ENCODE measurements at places on chromosomes 3 and 15.

DNA sequence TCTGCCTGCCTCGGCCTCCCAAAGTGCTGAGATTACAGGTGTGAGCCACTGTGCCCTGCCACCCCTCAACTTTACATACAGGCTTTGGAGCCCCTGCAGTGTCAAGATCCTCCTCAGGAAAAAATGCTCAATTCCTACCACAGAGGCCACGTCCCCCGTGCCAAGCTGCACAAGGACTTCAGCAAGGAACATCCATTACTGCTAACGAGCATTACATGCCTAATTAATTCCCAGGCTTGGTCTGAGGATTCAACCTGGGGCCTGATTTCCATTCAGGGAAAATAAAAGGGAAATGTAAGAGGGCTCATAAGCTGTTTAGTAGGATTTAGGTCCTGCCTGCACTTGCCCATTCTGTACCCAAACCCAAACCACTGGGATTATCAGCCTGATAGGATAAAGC is 161.4 kb downstream of the RAB11A start:
- H3K4me1 ChIP-seq = no peaks in the 10 kb centered on the region
- DNase-seq = no peak
- no peaks in the 10 kb centered on the region for H3K36me3 ChIP-seq
- no peak overlapping the region for H3K27ac ChIP-seq
- peaks cover 4% of the 10 kb centered on the region for H3K27me3 ChIP-seq

- H3K27ac ChIP-seq = no peak overlapping the region
- no peak for DNase-seq
- H3K4me3 ChIP-seq = no peak overlapping the region
- no peaks in the 10 kb centered on the region for H3K27me3 ChIP-seq
- no peaks in the 10 kb centered on the region for H3K36me3 ChIP-seq
- peaks cover 5% of the 10 kb centered on the region for H3K4me1 ChIP-seq
These were observed 49.9 kb upstream of the SUCLG2 start for GRCh38 chr3:67704322-67704721.

DNA sequence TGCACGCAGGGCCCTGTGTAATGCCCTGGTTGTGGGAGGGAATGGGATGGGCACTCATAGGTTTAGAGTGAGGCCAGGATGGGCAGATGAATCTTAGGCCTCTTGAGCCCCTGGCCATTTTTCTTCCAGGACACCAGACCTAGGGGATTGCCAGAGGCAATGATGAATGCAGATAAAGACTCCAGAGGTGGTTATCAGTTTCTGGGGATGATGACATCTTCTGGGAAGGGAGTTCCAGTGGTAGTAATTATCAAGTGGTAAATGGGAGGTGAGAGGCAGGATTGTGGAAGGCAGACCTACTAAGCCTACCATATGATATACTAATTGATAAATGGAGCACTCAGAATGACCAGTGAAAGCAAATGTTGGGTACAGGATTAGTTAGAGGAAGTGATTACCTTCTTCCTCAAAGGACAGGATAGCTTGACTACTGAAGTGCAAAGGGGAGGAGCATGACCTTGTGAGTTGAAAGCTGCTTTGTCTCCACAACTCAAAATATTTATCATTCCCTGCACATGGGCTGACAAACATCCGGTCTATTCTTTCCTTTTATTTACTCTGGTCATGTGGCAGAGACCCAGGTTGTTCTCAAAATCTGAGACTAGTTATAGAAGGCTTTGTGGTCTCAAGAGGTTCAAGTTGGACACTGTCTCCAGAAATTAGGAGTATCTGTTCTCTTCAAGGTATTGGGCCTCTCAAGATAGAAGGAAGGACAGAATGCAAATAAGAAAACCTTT is 10.2 kb upstream of the MAPK6 start:
- no peak overlapping the region for H3K4me3 ChIP-seq
- H3K27me3 ChIP-seq = no peaks in the 10 kb centered on the region
- H3K4me1 ChIP-seq = peaks cover 35% of the 10 kb centered on the region
- no peak for DNase-seq
- H3K36me3 ChIP-seq = no peaks in the 10 kb centered on the region

DNA sequence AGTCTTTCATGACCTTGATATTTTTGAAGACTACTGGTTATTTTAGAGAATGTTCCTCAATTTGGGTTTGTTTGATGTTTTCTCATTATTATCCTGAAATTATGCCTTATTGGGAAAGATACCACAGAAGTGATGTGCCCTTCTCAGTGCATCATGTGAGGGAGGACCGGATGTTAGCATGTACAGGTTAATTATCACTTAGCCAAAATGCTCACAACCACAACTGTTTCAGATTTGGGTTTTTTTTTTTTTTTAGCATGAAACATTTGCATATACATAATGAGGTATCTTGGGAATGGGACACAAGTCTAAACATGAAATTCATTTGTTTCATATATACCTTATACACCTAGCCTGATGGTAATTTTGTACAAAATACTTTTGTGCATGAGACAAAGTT is 59.8 kb downstream of the PIK3R4 start:
- no peak overlapping the region for H3K4me3 ChIP-seq
- peaks cover 48% of the 10 kb centered on the region for H3K36me3 ChIP-seq
- H3K27me3 ChIP-seq = no peaks in the 10 kb centered on the region

DNA sequence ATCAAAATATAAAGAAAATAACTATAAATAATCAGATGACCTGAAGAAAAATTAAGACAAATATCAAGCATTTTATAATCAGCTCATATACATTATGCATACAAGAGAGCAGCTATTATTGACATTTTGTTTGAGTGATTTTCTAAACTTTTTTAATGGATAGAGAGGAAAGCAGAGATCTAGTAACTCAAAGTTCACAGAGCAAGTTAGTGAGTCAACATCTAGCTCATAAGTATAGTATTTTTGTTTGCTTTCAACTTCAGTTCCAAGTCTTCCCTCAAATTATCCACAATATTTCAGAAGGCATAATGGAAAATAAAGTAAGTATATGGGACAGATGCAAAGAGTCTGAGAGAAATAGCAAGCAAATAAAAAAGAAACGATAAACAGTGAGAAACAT is 470.1 kb upstream of the ALCAM start:
- no peaks in the 10 kb centered on the region for H3K27me3 ChIP-seq
- no peaks in the 10 kb centered on the region for H3K36me3 ChIP-seq
- no peak overlapping the region for H3K27ac ChIP-seq
- H3K4me3 ChIP-seq = no peak overlapping the region
- no peak for DNase-seq
- H3K4me1 ChIP-seq = no peaks in the 10 kb centered on the region

DNA sequence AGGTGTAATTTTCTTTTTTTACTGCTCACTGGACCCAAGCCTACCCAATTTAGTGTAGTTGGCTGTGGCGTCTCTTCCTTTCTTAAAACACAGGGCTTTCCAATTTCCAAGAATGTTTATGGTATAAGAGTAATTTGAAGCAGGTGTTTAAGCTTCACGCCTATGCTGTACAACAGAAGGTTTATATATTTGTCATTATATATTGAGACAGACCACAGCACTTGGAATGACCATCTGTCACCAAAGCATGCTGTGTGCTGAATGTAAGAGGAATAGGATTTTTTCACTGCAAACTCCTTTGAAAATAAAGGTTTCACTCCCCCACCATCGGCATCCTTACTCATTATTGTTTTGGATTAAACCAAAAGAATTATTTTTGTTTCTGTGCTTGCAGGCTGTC is 325.7 kb downstream of the OTOL1 start:
- H3K4me3 ChIP-seq = no peak overlapping the region
- no peaks in the 10 kb centered on the region for H3K4me1 ChIP-seq
- no peaks in the 10 kb centered on the region for H3K36me3 ChIP-seq
- DNase-seq = no peak

- H3K4me3 ChIP-seq = no peak overlapping the region
- no peaks in the 10 kb centered on the region for H3K4me1 ChIP-seq
- H3K27ac ChIP-seq = no peak overlapping the region
- no peaks in the 10 kb centered on the region for H3K36me3 ChIP-seq
These were observed 71.0 kb upstream of the ARHGEF26 start for GRCh38 chr3:154050216-154050615.

DNA sequence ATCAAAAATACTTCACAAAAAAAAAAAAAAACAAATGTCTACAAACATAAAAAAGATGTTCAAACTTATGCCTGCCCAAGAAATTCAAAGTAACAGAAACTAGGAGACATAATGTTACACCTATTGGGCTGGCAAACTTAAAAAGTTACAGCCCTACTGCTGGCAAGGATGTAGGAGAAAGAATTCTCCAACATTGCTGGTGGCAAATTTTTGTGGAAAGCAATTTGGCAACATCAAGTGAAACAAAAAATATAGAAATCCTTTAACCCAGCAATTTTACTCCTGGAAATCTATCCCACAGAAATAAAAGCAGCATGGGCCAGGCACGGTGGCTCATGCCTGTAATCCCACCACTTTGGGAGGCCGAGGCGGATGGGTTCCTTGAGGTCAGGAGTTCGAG is 73.2 kb downstream of the STAG1 start:
- DNase-seq = no peak
- no peak overlapping the region for H3K27ac ChIP-seq
- H3K4me3 ChIP-seq = no peak overlapping the region
- H3K4me1 ChIP-seq = peaks cover 17% of the 10 kb centered on the region
- no peaks in the 10 kb centered on the region for H3K27me3 ChIP-seq
- H3K36me3 ChIP-seq = no peaks in the 10 kb centered on the region

- H3K4me3 ChIP-seq = no peak overlapping the region
- no peaks in the 10 kb centered on the region for H3K27me3 ChIP-seq
- H3K36me3 ChIP-seq = no peaks in the 10 kb centered on the region
These were observed 78.1 kb downstream of the AGBL1 start for GRCh38 chr15:86157606-86158293.

GRCh38 chr3:143433787-143434378 is 314.3 kb downstream of the CHST2 start:
- H3K27ac ChIP-seq = no peak overlapping the region
- DNase-seq = no peak
- H3K4me1 ChIP-seq = peaks cover 26% of the 10 kb centered on the region

DNA sequence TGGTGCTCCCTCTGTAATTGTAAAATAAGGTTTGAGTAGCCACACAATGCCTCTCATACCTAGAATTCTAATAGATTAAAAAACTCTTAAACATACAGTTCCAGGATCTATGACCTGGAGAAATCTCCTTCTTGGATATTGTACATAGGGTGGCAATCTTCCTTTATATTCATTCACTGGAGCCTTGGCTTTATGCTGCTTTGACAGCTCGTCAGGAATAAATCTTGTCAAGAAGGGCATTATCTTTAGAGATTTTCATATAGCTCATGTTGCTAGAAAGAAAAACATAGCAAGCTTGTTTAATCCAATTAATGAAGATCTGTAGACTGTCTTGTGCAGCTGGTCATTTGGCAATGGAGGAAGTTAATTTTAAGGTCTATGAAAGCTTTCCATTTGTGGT is 131.1 kb downstream of the PYDC2 start:
- H3K4me3 ChIP-seq = no peak overlapping the region
- DNase-seq = no peak
- no peaks in the 10 kb centered on the region for H3K4me1 ChIP-seq
- H3K36me3 ChIP-seq = no peaks in the 10 kb centered on the region
- H3K27me3 ChIP-seq = no peaks in the 10 kb centered on the region

- DNase-seq = no peak
- no peaks in the 10 kb centered on the region for H3K36me3 ChIP-seq
- no peaks in the 10 kb centered on the region for H3K4me1 ChIP-seq
- H3K4me3 ChIP-seq = no peak overlapping the region
These were observed 874.0 kb downstream of the PLOD2 start for GRCh38 chr3:145286937-145287336.

DNA sequence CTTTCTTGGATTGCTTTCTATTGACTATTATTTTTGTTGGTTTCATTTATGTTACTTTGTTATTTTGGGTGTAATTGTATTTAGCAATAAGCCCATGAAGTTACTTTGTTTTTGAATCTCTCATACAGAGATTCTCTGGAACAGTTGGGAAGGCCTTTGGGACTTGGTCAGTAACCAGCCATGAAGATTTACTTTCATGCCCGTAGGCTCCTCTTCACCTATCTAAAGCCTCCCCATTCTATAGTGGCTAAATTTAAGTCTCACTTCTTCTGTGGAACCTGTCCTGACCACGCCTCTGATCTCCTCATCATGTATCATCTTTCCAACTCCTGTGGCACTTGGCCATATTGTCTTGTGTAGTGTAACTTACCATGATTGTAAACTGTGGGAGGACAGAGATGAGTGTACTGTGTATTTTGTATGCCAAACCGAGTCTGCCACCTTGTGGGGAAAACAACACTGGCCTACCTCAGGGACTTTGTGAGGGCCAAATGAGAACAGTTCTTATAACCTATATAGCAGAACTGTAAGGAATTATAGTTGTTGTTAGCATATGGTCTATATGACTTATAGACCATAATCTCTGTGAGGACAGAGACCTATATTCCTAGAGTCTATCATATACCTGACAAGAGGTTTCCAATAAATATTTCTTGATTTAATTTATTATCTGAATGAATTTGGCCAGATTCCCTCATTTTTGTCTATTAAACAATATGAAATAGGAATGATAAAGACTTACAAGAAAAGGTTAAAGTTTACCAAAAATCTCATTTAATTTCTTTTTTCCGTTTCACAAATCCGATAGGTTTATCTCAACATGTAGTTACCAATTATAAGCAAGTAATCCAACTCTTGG is 75.0 kb downstream of the STARD9 start:
- H3K27ac ChIP-seq = no peak overlapping the region
- no peaks in the 10 kb centered on the region for H3K27me3 ChIP-seq
- DNase-seq = no peak
- H3K4me3 ChIP-seq = no peak overlapping the region
- H3K36me3 ChIP-seq = no peaks in the 10 kb centered on the region
- peaks cover 3% of the 10 kb centered on the region for H3K4me1 ChIP-seq

- no peaks in the 10 kb centered on the region for H3K27me3 ChIP-seq
- DNase-seq = no peak
- H3K27ac ChIP-seq = no peak overlapping the region
- no peaks in the 10 kb centered on the region for H3K36me3 ChIP-seq
- H3K4me3 ChIP-seq = no peak overlapping the region
- no peaks in the 10 kb centered on the region for H3K4me1 ChIP-seq
These were observed 78.4 kb downstream of the PLSCR2 start for GRCh38 chr3:146390957-146391356.

DNA sequence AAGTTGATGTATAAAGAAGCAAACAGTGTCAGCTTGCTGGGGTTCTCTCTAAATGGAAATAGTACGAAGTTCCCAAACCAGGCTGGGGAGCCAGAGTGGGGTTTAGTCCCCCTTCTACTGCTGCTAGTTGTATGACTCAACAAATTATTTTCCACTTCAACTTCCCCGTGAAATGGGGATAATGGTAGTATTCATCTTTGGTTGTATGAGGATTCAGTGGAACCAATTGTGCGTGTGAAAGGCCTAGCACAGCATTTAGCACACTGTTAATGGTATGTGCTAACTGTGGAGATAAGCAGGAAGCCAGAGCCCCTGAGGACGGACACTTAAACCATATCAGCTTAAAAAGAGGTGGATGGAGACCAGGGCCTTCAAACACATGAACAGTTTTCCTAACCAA is 4.2 kb downstream of the SORD start:
- no peaks in the 10 kb centered on the region for H3K27me3 ChIP-seq
- H3K4me1 ChIP-seq = peaks cover 16% of the 10 kb centered on the region
- no peak overlapping the region for H3K4me3 ChIP-seq
- peaks cover 3% of the 10 kb centered on the region for H3K36me3 ChIP-seq
- H3K27ac ChIP-seq = no peak overlapping the region

DNA sequence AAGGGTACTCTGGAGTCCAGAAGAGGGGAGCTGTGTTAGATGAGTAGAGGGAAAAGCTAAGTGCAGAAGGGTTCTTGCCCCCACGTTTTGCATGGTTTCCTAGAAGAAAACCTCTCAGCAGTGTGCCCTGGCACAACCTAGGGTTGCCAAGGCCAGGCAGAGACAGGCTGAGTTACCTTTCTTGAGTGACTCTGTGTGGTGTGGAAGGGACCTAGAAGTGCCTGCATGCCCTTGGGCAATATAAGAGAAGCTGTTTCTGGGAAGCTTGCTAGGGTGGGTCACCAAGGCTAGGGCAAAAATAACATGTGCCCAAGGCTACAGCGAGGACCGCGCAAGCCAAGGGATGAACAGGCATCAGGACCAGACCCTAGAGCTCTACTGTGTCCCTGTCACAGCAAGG is 3.4 kb upstream of the SAMD7 start:
- H3K27me3 ChIP-seq = no peaks in the 10 kb centered on the region
- no peak overlapping the region for H3K4me3 ChIP-seq
